ENCODE measurements at places on chromosomes 12 and 14.

- DNase-seq: no peak
Measured at GRCh38 chr12:112992541-112993398, 14.5 kb downstream of the OAS2 start.

DNA sequence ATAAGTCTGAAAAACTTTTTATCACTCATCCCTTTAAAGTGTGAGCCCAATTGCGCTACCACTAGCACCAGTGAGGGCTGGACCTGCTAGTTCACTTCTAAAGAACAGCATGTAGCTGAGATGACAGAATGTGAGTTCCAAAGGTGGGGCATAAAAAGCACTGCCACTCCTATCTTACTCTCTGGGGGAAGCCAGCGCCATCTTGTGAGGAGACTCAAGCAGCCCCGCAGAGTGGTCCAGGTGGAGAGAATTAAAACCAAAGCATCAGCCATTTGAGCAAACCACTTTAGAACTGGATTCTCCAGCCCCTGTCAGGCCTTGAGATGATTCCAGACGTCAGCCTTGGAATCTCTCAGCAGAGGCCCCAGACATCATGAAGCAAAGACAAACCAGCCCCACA lies 39.9 kb downstream of the TMEM132D start:
- DNase-seq: no peak

- no peak for DNase-seq
Measured at GRCh38 chr14:71206766-71207371, 299.6 kb downstream of the PCNX1 start.

- no peak for DNase-seq
Measured at GRCh38 chr14:101917413-101918017, 46.9 kb upstream of the DYNC1H1 start.

- DNase-seq: no peak
Measured at GRCh38 chr14:76984787-76985375, 43.6 kb downstream of the IRF2BPL start.

- DNase-seq: no peak
Measured at GRCh38 chr12:51675071-51675803, 84.2 kb downstream of the SCN8A start.

DNA sequence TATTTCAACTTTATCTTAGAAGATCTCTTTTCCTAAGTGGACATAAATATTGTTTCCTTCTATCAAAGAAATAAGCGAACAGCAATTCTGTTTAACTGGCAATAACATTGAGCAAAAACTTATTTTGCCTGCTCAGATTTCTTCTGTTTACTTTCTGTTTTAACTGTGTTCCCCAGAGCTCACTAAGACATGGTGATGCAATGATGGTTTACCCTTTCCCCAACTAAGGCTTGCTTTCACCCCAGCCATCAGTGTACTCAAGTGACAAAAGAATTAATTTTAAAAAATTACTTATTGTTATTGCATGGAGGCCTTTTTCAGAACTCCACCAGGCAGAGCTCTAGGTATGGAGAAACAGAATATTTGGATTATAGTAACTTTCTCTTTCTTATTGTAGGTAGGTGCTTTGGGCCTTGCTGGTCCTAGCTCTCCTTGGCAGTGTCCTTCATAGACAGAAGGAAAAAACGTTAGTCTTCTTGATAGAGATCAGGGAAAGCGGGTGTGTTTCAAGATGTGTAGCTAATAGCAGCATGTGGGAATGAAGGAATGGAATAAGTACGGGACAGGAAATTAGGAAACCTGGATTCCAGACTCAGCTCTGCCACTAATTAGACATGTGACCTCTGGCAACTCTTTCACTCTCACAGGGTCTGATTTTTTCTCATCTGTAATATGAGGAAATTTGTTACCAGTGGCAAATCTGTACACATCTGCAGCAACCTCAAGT lies 14.6 kb upstream of the DDHD1 start:
- no peak for DNase-seq

DNA sequence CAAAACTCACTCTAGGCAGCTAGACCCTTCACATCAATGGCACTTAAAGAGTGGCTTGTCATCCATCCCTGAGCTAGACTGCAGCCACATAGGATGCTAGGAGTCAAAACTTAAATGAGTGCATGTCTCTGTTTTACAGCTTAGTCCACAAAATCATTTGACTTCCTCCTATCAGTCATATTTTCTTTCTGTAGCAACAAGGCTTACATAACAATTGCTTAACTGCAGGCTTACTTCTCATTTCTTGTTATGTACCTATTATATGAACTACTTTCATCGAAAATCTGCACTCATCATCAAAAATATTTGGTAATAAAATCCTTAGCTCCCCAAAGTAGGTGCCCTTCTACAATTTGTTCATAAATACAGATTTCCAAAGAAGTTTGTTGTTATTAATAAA lies 30.1 kb downstream of the CLEC1A start:
- no peak for DNase-seq

- DNase-seq: no peak
Measured at GRCh38 chr14:86639146-86639545, 1109.2 kb downstream of the FLRT2 start.

GRCh38 chr12:130437555-130438242 lies 100.0 kb downstream of the PIWIL1 start:
- DNase-seq: no peak

DNA sequence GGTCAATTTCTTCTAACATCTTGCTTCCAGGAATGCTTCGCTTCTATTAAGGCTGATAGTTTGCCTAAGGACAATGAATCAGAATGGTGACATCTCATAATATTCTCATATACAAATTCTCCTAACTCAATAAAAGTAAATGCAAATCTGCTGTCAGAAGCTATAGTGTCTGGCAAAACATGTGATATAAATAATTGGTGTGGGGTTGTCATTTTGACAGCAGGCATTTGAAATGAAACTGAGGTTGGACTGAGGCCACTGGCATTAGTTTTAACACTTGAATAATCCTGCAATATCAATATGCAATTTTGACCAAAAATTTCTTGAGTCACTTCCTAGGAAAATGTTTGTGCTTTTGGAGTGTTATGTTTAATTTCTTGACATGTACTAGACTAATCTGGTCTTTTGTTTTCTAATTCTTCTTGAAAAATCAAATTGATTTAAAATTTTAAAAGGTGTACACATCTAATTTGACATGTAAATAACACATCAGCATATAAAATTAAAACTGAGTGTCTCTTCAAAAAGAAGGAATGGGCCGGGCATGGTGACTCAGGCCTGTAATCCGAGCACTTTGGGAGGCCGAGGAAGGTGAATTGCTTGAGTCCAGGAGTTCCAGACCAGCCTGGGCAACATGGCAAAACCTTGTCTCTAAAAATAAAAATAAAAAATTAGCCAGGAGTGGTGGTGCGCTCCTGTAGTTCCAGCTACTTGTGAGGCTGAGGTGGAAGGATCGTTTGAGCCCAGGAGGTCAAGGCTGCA lies 92.3 kb upstream of the BTG1 start:
- no peak for DNase-seq

DNA sequence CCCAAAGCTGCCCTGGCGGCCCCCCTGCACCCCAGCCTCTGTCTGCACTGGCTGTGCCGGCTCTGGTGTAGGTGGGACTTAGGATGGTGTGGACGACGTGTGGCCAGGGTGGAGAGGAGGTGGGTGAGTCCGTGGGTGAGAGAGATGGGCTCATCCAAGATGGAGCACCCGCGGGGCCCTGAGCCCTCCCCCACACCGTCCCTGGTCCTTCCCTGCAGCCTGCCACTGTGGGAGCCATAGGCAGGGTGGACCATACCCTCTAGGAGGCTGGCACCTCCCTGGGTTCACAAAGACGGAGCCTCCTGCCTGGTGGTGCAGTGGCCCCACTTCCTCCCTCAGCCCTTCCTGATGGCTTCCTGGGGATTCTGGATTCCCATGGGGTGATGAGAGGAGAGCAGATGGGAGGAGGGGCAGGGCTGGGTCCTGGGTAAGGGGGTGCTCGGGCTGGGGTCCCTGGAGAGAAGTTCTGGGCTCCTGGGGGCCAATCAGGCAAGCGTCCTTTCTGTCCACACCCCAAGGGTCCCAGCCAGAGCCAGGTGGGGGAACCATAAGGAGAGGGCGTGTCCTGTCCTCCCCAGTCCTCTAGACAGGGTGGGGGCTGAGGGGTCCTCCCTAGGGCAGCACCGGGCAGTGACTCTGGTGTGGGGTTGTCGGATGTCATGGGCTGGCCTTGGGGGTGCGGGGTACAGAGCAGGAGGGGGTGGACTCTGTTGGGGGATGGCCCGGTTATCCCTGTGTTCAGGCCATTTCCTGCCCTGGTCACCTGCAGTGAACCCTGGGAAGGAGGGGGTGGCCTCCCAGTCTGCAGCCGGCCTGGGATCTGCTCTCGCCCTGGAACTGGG lies 384.8 kb downstream of the TMEM121 start:
- no peak for DNase-seq

DNA sequence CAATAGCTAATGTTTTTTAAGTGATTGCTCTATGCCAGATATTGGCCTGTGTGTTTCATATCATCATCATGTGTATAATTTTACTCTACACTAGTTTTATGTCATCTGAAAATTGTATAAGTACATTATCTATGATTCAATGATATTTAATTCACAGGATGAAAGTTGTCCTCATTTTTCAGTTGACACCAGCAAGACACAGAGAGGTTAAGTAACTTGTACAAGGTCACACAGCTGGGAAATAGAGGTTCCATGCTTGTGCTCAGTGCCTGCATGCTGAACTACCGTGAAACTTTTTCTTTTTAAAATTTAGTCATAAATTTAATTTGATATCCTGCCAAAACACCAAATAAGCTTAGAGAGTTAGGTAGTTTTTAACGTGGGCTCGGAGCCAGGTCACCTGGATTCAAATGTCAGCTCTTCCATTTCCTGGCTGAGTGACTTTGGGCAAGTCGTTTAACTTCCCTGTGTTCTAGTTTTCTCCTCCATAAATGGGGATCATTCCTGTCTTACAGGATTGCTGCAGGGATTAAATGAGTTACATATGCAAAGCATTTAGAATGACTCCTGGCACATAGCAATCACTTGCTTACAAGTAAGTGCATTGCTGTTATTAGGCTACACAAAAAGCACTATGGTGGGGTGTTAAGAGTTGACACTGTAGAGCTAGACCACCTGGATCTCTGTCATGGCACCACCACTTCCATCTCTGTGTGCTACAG lies 183.9 kb downstream of the ETV6 start:
- no peak for DNase-seq

DNA sequence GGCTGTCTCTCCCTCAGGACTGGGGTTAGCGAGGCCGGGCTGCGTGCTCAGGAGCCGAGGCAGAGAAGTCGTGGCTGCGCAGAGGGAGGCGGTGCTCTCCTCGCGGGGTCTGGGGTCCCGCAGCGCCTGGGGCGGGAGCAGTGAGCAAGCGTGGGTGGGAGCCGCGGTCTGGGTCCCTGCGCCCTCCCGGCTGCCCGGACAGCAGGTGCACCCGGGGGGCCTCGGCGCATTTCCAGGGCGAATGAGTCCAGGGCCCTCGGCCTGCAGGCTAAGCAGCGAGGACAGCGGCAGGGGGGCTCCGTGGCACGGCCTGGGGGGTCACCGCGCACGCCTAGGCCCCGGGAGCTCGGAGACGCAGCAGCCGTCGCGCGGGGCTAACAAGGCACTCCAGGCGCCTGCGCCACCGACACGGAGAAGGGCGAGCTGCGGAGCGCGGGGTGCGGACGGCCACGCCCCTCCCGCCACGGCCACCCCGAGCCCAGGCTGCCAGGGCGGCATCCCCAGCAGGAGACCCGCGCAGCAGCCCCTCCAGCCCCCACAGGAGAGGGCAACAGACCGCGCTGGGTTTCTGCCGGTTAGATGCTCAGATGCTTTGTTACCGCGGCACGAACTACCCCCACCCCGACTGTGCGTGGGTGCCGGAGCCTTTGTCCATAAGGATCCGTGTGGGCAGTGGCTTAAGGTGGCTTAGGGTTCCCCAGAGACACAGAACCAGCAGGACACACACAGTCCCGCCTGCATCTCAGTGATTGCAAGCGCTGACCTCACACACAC lies 117.7 kb upstream of the C14orf180 start:
- no peak for DNase-seq

DNA sequence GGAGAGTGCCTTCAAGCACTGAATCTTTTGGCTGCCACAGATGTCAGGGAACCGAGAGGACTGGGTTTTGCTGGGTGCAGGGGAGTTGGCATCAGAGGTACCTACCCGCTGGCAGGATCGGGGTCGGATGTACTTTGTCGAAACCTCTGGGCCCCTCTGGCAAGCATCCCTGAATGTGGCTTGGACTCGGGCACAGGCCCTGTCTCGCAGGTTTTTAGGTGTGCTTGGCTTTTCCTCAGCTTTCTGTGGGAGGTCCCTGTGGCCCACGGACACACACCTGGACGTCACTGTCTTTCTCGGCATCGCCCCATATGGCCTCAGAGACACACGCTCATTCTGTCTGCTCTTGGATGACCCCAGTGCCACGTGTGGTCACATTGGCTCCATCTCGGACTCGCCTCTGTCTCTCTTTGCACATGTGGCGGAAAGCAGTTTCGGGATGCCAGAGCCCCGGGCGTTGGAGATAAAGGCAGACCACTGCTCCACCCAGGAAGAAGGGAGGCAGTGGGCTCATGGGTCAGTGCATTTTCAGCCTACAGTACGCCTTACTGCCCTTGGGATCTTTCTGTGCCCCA lies 769.6 kb upstream of the ALG10B start:
- DNase-seq: no peak

GRCh38 chr12:64760808-64761573 lies 1.8 kb upstream of the GNS start:
- no peak for DNase-seq

GRCh38 chr12:1790444-1790843 lies 29.9 kb upstream of the LRTM2 start:
- no peak for DNase-seq

DNA sequence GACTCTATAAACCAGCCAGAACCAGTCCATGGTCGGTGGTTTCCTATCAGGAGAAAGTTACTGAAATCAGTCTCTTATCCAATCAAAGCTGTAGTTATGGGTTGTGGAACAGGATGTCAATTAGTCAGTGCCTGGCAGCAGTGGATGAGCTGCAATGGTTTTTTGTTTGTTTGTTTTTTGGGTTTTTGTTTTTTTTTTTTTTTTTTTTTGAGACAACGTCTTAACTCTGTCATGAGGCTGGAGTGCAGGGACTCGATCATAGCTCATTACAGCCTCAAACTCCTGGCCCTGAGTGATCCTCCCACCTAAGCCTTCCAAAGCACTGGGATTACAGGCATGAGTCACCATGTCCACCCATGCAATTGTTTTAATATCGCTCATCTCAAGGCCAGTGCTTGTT lies 113.3 kb upstream of the CAND1 start:
- no peak for DNase-seq

DNA sequence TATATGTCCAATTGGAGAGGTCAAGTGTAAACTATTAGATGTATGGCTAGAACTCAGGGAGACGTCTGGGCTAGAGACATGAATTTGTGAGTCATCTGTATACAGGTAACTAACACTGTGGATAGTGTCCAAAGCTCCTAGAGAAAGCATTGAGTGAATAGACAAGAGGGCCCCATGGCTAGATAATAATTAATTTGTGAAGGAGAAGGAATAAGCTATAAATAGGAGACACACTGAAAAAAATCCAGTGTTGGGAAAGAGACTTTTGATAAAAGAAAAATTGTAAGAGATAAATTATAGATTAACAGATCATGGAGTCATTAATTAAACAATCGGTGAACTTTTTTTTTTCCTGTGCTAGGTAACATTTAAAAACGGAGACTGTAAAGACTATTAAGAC lies 326.6 kb upstream of the PRICKLE1 start:
- no peak for DNase-seq
